ENCODE measurements at places on chromosomes 6 and 20.

DNA sequence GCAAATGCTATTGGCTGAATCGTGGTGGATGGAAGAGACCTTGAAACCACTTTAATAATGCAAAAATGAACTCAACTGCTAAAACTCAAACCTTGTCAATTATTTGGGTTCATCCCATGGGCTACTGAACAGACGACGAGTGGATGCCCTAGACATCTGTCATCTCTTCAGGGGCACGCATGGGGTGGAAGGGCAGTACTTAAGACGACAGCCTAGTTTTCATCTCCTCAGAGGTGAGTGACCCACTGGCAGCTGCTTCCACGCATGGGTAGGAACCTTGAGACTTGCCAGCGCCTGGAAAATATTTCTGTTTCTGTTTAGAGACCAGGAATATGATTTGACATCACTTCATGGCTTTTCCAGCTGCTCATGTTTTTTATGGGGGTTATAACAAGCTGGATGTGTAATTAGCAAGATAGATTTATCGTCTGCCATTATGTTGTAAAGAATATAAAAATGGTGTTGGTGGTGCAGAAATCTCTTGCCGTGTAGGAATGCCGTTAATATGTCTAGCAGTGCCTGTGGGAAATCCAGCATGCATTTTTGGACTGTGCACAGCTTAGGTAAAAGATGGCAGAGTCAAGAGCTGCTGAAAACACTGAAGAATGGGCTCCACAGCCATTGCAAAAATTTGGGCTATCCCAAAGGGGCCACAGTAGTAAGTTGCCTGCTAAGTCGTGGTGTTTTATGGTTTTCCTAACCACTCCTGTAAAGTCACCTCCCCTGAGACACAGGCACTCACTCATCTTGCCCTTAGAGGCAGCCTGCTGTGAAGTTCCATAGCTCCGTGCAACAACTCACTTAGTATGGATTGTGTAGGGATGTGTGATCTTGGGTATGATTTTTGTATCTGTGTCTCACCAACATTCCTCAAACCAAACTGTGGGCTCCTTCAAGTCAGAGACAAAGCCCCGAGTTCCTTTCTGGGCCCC, 203.3 kb downstream of the EYA2 start:
- no peak for DNase-seq

DNA sequence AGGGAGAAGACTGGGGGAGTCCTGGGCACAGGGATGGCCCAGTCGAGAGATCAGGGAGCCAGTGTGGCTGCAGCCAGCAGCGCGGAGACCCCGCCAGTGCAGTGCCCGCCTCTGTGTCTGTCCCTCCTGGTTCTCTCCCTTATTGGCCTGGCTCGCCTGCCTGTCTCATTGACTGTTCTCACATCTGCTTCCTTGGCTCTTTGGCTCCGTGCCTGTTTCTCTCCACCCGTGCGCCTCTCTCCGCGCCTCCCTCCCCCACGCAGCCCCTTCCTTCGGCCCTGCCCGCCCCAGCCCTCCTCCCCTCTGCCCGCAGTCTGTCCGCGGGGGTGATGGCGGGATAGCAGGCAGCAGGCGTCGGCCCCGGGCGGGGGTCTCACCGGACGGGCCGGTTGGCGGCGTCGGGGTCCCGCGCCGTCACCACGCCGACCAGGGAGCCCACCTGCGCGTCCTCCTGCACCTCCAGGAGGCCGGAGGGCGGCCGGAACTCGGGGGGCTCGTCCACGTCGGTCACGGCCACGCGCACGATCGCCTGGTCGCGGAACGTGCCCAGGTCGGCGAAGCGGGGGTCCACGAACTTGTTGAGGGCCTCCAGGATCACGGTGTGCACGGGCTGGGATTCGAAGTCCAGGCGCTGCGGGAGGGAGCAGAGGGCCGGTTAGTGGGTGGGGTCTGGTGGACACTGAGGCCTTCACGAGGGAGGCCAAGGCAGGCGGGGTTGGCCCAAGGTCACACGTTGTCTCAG, 92.0 kb downstream of the CD40 start:
- no peak for DNase-seq

DNA sequence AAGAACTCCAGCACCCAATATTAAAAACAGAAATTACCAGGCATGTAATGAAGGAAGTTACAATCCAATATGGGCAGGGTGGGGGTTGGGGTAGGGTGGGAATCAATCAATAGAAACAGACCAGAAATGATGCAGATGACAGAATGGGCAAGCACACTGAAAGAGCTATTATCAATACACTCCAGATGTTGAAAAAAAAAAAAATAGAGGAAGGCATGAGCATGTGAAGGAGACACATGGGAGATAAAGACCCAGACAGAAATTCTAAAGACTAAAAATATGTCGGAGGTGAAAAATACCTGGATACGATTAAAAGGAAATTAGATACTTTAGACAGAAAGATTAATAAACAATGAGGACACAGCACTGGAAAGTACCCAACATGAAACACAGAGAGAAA, 19.1 kb upstream of the ZC3H12D start:
- no peak for DNase-seq

DNA sequence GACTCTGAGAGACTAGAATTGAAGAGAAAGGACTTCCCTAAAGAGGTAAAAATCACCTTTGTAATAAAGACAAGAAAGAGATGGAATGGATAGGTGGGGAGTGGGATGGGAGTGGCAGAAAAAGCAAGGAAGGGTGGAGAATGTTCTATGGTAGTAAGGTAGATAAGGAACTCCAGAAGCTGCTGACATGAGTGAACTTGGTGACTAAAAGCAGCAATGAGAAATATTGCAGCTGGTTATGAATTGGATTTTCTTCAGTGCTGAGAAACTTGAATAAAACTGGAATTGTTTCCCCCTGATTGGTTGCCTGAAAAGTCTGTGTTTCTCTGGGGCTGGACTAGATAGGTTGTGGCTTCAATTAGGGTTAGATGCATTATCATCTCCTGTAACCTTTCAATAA, 15.7 kb upstream of the DTNBP1 start:
- no peak for DNase-seq

GRCh38 chr6:77987035-77987384, 334.2 kb downstream of the MEI4 start:
- DNase-seq, result no peak

GRCh38 chr20:14264869-14265268, 72.5 kb downstream of the FLRT3 start:
- peak; percentile 35 for DNase-seq

DNA sequence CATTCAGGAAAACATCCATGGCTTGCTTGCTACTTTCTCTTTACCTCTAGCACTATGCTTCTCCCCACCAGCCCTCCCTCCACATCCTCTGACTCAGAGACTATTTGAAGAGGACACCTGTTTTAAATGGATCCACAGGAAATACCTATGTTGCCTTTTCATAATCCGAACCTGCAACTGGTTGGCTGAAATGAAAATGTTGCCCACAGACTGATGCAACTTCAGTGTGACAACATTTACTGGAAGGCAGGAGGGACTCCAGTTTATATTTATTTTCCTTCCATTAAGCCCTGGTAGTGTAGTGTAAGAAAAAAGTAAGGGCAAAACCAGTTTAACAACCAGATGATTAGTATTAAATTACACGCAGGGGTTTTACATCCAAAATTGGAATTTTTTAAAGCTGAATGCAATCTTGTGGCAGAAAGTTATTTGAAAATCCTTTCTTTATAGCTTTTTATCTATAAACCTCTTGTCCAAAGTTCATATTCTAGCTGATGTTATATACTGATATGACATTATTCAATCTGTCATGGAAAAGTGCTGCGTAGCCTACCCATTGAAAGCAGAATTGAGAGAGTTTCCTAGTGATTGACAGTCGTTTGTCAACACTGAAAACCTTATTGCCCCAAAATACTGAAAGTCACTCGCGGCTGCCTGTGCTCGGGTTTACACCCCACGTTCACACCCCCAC, 881 bp upstream of the AIG1 start:
- peak; percentile 97 for DNase-seq

DNA sequence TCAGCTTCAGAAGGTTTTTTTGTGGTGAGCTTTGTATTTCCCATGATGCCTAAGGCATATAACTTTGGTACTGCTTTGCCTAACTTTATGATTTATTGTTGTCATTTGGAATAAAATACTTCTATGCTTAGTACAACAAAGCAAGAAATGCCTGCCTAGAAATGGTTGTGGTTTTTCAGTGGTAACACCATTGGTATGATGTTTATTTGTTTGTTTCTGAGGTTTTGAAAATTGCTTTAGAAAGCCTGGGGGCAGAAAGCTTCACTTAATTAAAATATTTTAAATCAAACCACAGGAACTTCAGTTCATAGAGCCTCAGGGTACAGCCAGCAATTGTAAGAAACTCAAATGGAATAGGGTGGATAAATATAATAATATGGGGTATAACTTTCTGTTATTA, 351.2 kb upstream of the MAP3K7 start:
- DNase-seq, result peak; percentile 47

DNA sequence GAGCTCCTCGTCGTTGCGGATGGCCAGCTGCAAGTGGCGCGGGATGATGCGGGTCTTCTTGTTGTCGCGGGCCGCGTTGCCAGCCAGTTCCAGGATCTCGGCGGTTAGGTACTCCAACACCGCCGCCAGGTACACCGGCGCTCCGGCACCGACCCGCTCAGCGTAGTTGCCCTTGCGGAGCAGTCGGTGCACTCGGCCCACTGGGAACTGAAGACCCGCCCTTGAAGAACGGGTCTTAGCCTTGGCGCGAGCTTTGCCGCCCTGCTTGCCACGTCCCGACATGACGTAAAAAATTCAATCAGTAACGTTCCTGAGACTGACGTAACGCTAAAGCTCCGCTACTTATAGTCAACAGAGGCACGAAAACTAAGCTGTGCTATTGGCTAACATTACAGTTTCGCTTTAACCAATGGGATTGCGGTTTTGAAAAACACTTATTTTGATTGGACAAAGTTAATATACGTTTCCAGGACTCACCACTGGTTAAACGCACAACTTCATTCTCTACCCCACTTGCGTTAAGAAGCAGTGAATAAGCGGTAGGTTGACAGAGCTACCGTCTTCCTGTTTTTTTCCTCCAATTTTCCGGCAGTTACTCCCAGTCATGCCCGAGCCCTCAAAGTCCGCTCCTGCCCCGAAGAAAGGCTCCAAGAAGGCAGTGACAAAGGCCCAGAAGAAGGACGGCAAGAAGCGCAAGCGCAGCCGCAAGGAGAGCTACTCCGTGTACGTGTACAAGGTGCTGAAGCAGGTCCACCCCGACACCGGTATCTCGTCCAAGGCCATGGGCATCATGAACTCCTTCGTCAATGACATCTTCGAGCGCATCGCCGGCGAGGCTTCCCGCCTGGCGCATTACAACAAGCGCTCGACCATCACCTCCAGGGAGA, 73.9 kb downstream of the OR2B2 start:
- peak; percentile 96 for DNase-seq

DNA sequence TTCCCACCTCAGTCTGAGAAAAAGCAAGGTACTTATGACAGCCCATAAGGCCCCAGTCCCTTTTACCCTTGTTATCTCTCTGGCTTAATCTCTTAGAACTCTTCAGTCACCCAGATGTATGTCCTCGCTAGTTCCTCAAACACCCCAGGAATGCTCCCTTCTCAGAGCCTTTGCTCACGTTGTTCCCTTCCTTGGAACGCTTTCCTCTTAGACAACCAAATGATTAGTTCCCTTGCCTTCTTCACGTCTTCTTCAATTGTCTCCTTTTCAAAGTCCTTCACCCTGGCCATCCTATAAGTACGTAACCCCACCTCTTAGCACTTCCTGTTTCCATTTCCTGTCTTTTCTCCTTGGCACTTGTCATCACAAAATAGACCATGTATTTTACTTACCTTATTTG, 1.1 kb upstream of the APOBEC2 start:
- DNase-seq, result no peak

- DNase-seq, result no peak
These were observed 134.0 kb downstream of the QRSL1 start for GRCh38 chr6:106763361-106763760.
